ENCODE measurements at places on chromosomes 1 and 21.

DNA sequence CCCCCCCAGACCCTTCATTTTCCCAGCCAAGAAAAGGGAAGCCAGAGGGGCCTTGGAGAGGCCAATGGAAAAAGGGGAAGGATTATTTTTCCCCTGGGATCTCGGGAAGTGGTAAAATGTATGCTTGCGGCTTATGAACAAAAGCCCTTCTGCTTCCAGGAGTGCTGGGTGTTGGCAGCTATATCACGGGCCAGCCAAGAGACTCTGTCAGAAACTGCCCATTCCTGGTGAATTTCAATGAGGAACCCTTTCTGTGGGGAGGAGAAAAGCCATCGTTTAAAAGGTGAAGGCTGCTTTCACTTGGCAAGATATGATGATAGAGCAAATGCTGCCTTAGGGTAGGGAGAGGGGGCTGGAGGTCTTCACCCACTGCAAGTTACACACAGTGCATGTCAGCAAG, 69.7 kb upstream of the ZC3H12A start:
- DNase-seq = no peak

DNA sequence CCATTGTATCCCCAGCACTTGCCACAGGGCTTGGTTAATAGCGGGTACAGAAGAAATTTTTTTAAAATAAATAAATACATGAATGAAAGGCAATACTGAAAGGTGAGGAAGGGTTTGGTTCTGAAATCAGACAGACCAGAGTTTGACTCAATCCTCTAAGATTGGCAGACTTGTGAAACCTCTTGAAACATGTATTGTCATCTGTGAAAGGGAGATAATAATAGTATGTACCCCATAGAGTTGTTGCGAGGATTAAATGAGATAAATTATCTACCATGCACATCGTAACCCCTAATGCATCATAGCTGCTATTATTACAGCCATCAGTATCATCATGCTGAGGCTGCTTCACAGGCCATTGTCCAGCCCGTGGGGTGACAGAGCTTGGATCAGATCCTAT, 41.4 kb downstream of the S1PR1 start:
- no peak for DNase-seq

DNA sequence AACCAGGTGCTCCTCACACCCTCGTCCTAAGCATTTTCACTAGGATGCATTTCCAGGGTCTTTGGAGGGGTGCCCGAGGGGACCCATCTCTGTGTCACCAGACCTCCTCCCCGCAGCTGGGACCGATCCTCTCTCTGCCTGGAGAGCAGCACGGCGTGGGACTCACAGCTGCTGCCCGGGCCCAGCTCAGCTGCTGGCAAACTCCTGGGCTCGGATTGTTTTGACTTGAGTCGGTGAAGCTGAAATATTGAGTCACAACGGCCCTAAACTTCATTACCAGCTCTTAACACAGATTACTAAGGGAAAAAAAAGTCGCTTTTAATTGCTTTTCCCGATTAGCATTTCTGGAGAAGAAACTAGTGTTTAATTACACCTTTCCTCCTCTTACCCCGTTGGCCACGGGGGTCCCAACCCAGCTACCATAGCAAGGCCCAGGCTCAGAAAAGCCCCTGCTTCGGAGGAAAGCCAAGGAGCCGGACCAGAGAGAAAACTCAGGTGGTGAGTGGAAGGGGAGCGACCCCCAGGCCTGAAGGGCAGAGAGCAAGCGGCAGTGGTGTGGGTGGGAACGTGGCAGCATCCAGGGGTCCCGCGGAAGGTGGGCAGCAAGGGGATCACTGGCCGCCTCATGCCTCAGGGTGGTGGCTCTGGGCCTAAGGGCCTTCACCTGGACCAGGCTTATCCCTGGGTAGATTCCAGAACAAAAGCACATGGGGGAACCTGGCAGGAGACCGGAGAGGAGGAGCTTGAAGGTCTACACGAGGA, 41.7 kb downstream of the CASZ1 start:
- DNase-seq = no peak

- DNase-seq = no peak
These were observed 88.3 kb upstream of the ARHGAP29 start for GRCh38 chr1:94325377-94326302.

- DNase-seq = no peak
These were observed 42.1 kb downstream of the NOS1AP start for GRCh38 chr1:162111572-162111971.
